Activated CD8-positive, alpha-beta T cell treated with anti-CD3 and anti-CD28 coated beads, Interleukin-2, amount 10 ng/mL, durations not matched to agents 7 days and 5 days (primary cell): ENCODE measurements at places on chromosomes 5 and 9. TPM values are rescaled to one million over a fixed set of nuclear protein-coding genes. Genes with fewer than 3 reads are reported as not detected.

The PHYHD1 gene
- total RNA-seq = 0.68 TPM

The CARD9 gene
- total RNA-seq = 1.4 TPM

The ROPN1L gene
- total RNA-seq = 2.2 TPM

The ANXA2R gene
- 29.3 TPM for total RNA-seq

The LECT2 gene
- not detected for total RNA-seq

The ALDH1A1 gene
- total RNA-seq = not detected

The SLC34A3 gene
- not detected for total RNA-seq

The NKD2 gene
- 3.2 TPM for total RNA-seq

The MCTP1 gene
- not detected for total RNA-seq

GRCh38 chr5:73629456-73629855 is 3.5 kb downstream of the ARHGEF28 start:
- H3K4me3 ChIP-seq = no peak overlapping the region
- no peaks in the 10 kb centered on the region for H3K36me3 ChIP-seq

DNA sequence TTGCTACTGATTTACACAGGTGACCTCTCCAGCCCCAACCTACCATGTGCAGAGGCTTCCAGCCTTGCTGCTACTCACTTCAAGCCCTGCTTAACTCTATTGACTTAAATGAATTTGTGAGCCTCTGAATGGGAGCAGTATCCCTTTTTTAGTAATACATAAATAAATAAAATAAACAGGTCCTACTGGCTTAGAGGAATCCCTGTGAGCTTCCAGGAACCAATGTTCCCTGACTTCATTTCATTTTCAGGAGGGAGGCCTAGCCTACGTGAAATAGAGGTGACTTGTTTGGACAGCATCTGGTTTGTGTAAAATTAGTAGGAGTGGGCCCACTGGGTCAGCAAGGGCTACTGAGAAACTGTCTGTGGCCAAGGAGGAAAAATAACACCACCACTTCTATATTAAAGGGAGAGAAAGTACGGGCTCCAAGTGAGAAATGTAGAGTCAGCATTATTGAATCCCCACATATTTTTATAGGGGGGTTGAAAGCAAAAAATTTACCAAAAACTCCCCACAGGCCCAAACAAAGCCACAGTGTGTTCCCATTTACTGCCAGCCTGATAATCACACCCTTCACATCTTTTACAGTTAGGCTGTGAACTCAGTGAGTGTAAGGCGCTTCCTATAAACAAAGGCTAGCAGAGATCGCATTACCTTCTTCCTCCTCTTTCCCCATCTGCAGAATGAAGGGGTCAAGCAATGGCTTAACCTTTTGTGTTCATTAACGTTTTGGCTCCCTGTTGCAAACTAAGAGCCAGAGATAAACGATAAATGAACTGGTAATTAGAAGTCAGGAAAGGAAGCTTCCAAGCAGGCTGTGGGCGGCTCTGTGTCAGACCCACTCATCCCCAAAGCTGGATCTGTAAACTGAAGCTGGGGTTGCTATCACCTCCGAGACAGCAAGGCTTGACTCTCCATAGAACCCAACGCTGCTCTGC is 138.8 kb upstream of the LIFR start:
- H3K27me3 ChIP-seq = peaks cover 6% of the 10 kb centered on the region
- H3K36me3 ChIP-seq = no peaks in the 10 kb centered on the region
- H3K27ac ChIP-seq = no peak overlapping the region
- no peak overlapping the region for H3K4me3 ChIP-seq

DNA sequence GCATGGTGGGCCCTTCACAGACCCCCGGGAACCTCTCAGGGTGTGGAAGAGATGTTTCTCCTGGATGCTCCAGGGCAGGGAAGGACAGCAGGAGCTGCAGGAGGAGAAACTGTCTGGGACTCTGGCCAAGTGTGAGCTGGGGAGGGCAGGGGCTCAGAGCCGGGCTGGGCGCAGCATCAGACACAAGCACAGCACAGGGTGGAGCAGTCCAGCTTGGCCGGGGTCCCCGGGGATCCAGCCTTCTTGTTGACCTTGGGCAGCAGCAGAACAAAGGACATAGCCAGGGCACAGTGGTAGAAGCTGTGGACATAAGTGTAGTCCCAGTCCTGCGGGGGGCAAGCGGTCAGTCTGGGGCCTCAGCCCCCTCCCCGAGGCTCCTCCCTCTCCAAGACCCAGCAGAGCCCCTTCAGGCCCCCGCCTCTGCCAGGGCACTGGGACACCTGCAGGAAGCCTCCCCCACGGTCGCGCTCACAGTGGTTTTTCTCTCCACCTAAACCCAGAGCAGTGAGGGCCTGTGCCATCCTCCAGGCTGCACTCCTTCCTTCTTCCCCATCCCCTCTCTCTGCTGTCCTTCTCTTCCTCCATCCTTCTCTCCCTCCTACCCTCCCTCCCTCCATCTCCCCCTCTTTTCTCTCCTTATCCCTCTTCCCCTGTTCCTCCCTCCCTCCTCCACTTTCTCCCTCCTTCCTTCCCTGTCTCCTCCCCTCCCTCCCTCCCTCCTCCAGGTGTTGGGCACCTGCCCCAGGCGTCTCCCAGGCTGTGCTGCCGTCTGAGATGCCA is 10.1 kb downstream of the MYMK start:
- H3K27ac ChIP-seq = no peak overlapping the region
- no peak overlapping the region for H3K4me3 ChIP-seq
- H3K36me3 ChIP-seq = no peaks in the 10 kb centered on the region
- DNase-seq = no peak
- H3K27me3 ChIP-seq = no peaks in the 10 kb centered on the region

DNA sequence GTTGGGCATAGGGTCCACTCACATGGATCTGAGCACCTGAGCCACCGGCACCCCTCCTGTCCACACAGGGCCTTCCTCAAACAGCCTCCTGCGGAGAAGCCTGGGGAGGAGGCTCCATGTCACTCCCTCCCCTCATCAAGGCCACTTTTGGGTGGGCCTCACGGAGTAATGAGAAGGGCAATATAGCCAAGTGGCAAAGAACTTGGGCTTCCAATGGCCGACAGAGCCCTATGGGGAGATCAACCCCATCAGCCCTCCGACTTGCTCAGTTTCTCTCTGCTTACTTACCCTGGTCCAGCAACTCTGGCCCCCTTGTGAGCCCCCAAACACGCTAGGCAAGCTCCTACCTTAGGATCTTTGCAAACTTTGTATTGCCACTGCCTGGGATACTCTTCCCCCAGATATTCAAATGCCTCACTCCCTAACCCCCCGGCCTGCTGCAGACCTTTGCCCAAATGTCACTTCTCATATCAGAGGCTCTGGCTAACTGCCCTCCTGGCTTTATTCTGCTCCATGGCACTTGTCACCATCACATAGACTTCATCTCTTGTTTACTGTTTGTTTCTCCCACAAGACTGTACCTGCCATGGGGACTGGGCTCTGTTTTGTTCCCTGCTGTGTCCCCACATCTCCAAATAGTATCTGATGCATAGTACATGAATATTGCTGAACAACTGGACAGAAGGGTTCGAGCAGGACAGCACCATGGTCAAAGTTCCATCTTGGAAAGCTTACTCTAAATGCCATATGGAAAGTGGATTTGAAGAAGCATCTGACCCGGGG is 220.8 kb downstream of the FSTL4 start:
- H3K36me3 ChIP-seq = no peaks in the 10 kb centered on the region
- peak; percentile 7 for DNase-seq
- no peak overlapping the region for H3K27ac ChIP-seq
- H3K4me1 ChIP-seq = peaks cover 2% of the 10 kb centered on the region
- no peak overlapping the region for H3K4me3 ChIP-seq
- H3K27me3 ChIP-seq = peaks cover 23% of the 10 kb centered on the region

DNA sequence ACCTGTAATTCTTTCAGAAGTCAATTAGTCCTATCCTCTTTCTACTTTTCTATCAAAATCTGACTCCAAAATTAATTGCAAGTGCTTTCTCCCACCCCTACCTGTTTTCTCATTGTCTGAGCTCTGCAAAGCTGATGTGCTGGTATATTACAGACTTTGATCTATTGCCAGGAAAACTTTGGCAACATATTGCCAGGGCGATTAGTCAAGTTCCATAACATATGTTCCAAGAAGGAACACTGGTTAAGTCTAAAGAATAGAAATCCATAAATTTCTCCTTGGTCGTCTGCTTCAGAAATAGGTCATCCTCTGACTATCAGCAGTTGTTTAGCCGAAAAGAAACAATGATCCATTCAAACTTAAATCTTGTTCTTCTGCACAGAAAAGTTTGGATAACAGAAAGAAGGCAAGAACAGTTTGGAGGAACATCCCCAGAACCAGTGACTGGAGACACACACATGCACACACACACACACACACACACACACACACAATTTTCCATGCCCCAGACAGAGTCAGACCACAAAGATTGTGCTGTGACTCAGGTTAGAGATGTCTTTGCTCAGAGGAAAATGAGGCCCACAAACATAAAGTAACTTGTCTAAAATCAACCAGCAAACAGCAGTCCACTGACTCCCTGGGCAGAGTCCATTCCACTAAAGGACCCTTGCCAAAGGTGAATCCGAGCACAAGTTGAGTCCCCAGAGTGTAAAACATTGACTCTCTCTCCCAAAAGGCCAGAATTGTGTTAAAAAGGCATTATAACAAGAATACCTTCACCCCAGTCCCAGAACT is 202.1 kb downstream of the DEPDC1B start:
- DNase-seq = no peak
- H3K4me3 ChIP-seq = no peak overlapping the region
- no peaks in the 10 kb centered on the region for H3K27me3 ChIP-seq

DNA sequence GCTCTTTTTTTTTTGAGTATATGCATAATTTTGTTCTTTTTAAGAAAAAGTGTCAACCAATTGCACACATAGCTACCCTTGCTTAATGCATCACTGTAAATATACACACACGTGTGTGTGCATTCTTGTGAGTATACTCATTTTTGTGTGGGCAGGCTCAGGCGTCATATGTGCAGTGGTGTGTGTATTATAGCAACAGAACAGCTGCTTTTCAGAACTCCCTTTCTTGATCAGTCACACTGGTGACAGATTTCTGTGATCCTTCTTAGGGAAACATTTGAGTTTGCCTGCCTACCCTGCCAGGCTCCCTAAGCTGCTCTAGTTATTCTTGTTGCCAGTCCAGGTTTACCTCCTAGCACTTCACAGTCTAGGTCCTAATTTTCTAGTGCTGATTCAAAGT is 287.0 kb upstream of the SEMA6A start:
- no peak overlapping the region for H3K4me3 ChIP-seq
- no peak overlapping the region for H3K27ac ChIP-seq
- no peaks in the 10 kb centered on the region for H3K27me3 ChIP-seq
- H3K36me3 ChIP-seq = no peaks in the 10 kb centered on the region

GRCh38 chr5:65271906-65272305 is 209.8 kb downstream of the ADAMTS6 start:
- no peaks in the 10 kb centered on the region for H3K36me3 ChIP-seq
- no peak overlapping the region for H3K27ac ChIP-seq
- no peaks in the 10 kb centered on the region for H3K4me1 ChIP-seq
- no peaks in the 10 kb centered on the region for H3K27me3 ChIP-seq

DNA sequence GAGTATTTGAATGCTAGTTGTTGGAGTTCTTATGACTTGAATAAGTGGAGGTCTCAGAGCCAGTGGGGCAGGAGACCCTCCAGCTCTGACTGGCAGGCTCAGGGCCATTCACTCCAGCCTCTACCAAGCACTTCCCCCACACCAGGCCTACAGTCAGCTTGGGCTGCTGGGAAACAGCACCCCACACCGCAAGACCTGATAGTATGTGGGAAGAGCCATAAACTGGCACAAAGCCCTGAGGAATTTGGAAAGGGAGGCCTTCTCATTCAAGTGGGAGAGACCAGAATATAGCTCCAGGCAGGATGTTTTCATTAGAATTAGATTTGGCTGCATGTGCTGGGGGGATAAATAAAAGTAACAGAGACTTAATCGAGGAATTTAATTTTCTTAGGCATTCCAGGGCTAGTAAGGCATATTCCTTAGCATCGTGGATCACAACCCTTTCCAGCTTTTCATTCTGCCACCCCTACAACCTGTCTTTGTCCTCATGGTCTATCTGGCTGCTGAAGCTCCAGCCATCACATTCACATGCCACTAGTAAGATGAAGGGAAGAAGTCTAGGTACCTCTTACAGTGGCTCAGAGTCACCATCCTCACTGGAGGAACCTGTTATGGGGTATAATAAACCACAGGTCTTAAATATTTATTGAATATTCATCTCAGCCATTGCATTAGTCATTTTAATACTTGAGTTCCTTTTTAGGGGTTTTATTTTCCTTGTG is 47.5 kb downstream of the TMOD1 start:
- H3K36me3 ChIP-seq = no peaks in the 10 kb centered on the region
- no peak overlapping the region for H3K4me3 ChIP-seq
- no peak for DNase-seq
- H3K4me1 ChIP-seq = no peaks in the 10 kb centered on the region
